ENCODE measurements at places on chromosomes 12 and 14.

- H3K27ac ChIP-seq, result no peak overlapping the region
- no peak overlapping the region for H3K4me3 ChIP-seq
- no peaks in the 10 kb centered on the region for H3K36me3 ChIP-seq
- H3K27me3 ChIP-seq, result no peaks in the 10 kb centered on the region
These were observed 109.0 kb upstream of the SLC16A7 start for GRCh38 chr12:59486827-59487226.

- H3K4me3 ChIP-seq, result no peak overlapping the region
- no peaks in the 10 kb centered on the region for H3K27me3 ChIP-seq
- no peak for DNase-seq
- H3K4me1 ChIP-seq, result no peaks in the 10 kb centered on the region
- no peaks in the 10 kb centered on the region for H3K36me3 ChIP-seq
These were observed 127.4 kb upstream of the ATP2B1 start for GRCh38 chr12:89836026-89836425.

GRCh38 chr14:89276424-89276975 is 140.5 kb downstream of the FOXN3 start:
- H3K4me1 ChIP-seq, result peaks cover 19% of the 10 kb centered on the region
- no peaks in the 10 kb centered on the region for H3K27me3 ChIP-seq
- no peak overlapping the region for H3K27ac ChIP-seq
- peak; percentile 62 for DNase-seq
- no peak overlapping the region for H3K4me3 ChIP-seq

GRCh38 chr12:78725951-78726580 is 138.5 kb upstream of the SYT1 start:
- no peak overlapping the region for H3K27ac ChIP-seq
- no peaks in the 10 kb centered on the region for H3K4me1 ChIP-seq
- no peak for DNase-seq

DNA sequence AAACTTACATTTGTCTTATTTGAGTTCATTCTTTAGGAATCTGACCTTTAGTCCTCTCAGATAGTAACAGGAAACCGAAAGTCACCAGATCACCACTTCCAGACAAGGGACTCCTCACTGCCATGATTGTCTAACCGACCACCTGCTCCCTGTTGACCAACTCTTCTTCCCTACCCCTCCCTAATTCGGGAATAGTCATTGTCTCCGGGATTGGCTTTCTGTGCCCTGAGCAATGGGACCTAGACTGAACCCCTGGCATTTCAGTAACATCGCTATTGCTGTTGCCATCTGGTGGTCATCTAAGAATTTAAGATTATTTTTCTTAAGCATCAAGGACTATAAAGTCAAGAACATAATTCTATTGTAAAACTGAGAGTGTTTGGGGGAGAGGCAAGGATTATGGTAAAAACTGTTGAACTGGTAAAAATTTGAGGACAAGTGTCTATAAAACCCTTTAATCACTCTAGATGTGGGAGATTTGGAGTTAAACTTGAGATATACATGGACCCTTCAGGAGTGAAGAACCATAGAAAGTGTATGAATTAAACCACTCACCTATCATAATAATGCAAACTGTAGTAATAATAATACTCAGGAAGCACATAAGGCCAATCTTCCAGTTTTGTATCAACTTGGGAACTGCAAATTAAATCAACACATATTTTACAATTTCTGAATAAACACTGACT is 6.3 kb downstream of the CLEC2A start:
- DNase-seq, result no peak
- no peaks in the 10 kb centered on the region for H3K4me1 ChIP-seq
- H3K4me3 ChIP-seq, result peak overlapping the region; percentile 21
- H3K36me3 ChIP-seq, result no peaks in the 10 kb centered on the region

Measured in CD4-positive, alpha-beta T cell (primary cell).